ENCODE measurements at places on chromosomes 4 and X.

DNA sequence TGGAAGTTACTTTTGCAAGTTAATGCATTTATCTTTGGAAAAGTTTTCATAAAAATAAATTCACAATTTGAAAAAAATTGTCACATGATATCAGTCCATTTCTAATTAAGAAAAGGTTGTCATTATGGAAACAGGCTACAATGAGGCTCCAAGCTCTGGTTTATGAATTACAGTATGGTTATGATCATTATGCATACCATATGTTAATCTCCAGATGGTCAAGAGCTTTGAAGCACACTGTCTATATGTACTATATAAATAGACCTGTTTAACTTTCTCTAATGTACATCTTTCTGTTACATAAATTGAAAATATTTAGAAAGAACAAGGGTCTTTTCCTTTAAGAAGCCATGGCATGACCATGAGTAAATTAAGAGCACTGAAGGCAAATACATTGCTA lies 2338.8 kb downstream of the PCDH7 start:
- DNase-seq = no peak

GRCh38 chr4:53717064-53717549 lies 125.8 kb upstream of the LNX1 start:
- no peak for DNase-seq

DNA sequence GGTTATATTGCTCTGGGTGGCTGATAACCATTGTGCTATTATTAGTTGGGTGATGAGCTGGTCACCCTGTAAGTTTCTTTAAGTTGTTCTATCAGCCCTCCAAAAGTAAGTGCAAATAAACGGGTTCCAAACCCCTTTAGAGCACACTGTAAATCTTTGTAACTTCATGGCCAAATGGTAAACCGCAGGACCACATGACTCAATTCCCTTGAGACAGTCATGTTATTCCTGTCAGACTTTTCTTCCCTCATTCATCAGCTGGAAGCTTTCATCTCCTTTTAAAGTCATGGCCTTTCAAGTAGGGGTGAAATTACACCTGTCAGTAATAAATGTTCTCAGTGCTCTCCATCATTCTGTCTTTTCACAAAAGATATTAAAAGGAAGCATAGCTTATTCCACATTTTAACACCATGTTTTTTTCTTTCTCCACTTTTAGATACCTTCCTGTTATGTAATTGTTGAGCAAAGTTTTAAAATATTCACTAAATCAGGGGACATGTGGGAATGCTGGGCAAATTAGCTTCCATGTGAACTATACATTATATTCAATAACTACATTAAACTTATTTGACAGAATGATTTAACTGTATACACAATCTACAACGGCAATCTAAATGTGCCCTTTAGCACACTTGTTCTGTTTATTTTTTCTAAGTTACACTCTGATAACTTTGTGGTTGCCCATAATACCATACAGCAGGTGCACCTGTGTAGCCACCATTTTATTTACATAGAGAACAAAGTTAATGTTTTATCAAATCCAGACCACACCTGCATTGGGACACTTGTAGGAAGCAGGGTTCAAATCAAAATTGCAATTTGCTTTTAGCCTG lies 275.5 kb downstream of the CFAP299 start:
- DNase-seq = no peak

DNA sequence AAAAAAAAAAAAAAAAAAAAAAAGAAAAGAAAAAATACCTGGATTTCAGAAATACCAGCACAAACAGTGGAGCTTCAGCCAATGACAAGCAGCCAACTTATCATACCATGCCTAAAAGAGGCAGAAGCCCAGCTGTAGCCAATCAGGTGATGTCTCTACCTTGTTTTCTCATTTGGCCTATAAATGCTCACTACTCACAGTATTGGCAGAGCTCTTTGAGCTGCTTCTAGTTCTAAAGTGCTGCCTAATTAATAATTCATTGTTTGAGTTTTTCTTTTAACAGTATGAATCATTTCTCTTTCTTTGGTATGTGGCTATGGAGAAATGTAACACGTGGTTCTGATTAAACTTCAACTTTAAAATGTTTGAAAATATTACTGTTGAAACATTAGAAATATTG lies 188.8 kb upstream of the TECRL start:
- DNase-seq = no peak

DNA sequence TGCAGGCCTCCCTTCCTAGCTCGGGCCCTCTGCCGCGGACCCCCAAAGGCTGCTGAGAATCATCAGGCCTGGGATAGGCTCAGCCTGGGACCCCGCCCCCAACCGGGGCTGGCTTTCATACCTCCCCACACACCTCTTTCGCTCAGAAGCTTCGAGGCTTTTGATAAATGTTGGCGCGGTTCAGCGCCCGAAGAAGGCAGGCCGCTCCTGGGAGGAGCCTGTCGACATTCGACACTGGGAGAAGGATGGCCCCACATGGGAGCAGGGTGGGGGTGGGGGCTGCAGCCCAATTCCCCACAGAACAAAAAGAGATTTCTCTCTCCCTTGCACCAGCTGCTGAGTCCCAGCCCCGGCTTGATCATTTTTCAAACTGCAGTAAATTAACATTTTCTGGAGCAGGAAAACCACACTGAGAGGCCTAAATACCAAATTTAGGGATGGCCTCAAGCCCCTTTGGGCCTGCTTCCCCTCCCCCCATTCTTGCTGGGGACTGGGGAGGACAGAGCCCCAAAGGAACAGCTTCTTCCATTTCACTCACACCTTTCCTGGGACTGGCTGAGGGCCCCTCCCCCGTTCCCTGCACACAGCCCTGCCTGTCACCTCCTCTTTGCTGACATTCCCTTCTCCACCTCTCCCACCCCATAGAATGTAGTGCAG lies 112.9 kb upstream of the PJA1 start:
- no peak for DNase-seq

- DNase-seq = no peak
These were observed 145.0 kb upstream of the CT83 start for GRCh38 chrX:116607776-116608175.

DNA sequence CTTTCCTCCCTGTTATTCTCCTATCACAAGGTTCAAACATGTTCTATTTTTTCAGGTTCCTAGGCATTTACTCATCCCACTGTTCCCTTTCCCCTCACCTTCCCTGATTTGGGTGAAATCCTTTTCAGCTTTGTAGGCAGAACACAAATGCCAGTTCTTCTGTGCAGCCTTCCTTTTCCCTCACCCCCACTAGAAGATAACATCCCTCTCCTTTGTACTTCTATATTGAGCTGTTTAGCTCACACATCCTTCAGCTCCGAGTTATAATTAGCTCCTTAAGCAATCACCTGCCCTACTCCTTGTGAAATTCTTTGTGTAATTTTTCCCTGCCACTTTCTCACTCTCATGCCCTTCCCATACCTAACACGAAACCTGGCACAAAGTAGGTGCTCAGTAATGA lies 240.9 kb downstream of the AR start:
- no peak for DNase-seq

GRCh38 chrX:19003756-19004155 lies 19.8 kb upstream of the PHKA2 start:
- DNase-seq = no peak

DNA sequence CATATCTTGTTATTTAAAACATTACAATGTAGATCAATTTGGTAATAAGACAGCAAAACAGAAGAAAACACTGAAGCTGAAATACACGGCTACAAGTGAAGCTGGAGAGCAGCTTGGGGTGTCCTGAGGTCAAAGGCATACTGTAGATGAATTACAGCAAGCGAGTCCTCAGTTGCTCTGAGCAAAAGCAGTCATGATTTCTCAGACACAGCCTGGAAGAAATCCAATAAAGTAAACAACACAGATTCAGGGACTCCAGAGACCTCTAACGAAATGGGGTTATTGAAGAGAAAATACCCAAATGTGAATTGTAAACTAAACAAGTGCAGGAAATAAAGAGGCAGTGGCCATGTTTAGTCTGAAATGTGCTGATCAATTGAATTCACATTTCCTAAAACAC lies 324.4 kb downstream of the CAMK2D start:
- no peak for DNase-seq

DNA sequence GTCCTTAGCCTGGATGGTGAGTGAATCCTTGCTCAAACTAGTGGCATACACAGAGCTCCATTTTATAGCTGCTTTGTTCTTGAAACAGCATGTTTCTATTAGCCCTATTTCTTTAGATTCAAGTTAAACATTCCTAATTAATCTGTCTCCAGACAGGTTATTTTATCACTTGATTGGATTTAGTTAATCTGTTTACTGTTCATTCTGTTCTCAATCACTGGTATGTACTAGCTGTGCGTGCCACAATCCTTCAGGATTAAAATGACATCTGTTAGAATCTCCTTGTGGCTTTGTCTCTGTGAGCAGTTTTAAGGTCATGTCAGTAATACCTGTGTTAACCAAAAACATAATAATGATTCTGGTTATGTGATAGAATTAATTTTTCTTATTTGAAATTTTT lies 36.5 kb downstream of the PTPN13 start:
- no peak for DNase-seq

DNA sequence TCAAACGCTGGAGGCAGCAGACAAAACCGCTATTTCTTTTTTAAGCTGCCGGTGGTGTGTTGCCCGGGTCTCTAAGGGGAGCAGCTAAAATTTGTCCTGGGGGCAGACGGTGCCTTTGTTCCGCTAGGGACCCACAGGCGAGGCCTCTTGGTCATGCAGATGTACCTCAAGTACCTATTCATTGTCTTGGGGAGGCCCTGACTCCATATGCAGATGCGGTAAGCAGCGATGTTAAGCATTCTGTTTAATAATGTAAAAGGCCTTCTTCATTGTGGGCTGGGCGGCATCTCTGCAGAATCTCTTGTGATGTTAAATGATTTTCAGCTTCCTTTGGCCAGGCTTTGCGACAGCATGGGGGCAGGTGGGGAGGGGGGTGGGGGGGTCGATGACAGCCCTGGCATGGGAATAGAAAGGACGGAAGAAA lies 98.9 kb upstream of the PJA1 start:
- no peak for DNase-seq

DNA sequence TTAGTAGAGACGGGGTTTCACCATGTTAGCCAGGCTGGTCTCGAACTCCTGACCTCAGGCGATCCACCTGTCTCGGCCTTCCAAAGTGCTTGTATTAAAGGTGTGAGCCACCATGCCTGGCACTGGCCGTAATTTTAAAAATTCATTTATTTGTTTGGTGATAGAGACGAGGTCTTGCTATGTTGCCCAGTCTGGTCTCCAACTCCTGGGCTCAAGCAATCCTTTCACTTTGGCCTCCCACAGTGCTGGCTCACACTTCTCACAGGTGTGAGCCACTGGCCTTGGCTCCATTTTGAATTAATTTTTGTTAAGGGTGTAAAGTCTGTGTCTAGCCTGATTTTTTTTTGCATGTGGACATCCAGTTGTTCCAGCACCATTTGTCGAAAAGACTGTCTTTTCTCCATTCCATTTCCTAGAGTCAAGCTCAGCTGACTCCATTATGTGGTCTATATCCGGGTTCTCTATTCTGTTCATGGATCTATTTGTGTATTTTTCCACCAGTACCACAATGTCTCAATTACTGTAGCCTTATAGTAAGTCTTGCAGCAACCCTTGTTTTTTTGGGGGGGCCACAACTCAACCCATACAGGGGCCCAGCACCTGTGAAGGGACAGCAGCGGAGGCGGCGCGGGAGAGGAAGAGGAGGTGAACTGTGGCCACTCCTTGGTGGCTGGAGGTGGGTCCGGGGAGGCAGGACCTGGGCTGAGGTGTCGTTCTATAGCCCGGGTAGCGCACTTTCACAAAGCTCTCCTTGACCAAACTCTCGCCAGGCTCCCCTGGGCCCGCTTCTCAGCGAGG lies 1.5 kb upstream of the NSD2 start:
- no peak for DNase-seq

- DNase-seq = no peak
These were observed 124.0 kb upstream of the ZCCHC13 start for GRCh38 chrX:74179990-74180389.

DNA sequence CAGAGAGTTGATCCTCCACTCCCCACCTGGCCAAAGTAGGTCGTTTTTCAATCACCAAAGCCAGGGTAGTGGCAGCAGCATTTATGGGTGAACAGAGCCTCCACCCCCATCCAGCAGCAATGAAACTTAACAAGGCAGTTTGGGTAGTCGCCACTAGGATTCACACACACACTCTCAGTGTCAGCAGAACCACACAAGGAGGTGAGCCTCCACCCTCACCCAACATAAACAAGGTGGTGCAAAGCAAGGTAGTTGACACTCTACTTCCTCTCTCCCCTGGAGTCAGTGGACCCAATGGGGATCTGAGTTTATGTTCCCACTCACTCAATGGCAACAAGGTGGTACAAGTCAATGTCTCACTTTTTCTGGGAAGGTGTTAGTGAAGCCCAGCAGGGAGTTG lies 50.4 kb upstream of the CCDC149 start:
- no peak for DNase-seq

DNA sequence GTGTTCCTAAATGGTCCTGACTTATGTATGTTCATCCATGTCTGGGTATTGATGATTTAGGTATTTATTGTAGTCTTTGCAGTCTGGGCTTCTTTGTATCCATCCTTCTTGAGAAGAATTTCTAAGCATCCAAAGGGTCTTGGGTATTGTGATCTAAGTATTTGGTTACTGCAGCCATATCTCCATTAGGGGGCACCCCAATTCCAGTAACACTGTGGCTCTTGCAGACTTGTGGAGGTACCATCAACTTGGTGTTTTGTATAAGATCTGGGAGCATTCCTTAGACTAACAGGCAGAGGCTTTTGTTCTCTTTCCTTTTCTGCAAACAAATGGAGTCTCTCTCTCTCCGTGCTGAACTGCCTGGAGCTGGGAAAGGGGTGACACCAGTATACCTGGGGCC lies 113.7 kb upstream of the NEXMIF start:
- DNase-seq = no peak

GRCh38 chrX:52271206-52271605 lies 86.5 kb downstream of the MAGED4 start:
- no peak for DNase-seq

- no peak for DNase-seq
These were observed 886.9 kb downstream of the FAM133A start for GRCh38 chrX:94560930-94561329.

- DNase-seq = no peak
These were observed 124.8 kb upstream of the SLIT2 start for GRCh38 chr4:20126906-20127305.

GRCh38 chr4:157509341-157509740 lies 288.8 kb downstream of the GRIA2 start:
- no peak for DNase-seq

DNA sequence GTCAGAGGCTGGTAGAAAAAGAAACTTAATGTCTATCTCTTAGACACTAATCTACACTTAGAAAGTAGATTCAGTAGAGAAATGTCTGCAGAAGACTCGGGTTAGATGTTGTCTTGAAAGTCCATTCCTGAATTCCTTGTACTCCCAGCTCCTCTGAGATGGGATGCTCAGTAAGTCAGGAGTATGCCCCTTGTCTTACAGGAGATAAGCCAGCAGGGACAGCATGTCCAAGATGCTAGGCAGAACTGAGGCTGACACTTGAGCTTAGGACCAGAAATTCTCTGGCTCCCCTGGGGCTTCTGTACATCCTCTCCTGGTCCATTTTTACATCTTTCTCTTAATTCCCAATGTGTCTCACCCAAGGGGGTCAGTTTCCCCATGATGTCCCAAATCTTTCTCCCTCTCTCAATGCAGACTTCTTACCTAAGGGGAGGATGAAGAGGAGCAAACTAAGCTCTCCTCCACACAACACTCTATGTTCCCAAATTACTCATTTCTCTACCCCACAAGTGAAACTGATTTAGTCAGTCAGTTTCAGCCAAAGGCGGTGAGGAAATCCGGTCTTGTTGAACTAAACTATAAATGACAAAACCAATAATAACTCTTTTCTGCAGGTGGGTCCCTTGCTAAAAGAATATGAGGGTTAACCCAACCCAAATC lies 558.2 kb upstream of the DIPK2B start:
- DNase-seq = no peak
